ENCODE measurements at places on chromosomes 3 and 15.

DNA sequence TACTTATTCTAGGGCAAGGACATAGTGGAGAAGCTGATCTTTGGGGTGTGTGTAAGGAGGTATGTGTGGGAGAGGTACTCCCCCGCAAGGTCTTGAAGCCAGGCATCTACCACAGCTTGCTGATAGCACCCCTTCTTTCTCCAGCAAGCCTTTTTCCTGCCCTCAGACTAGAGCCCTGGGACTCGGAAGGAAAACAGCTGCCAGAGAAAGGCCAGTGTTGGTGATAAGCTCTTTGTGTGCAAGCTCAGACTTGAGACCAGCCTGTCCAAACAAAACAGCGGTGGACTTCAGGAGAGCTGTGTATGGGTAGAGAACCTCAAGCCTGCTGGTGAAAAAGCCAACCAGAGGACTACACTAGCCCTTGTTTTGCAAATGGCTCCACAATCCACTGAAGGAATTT is 1028.6 kb downstream of the MCTP2 start:
- DNase-seq = peak; percentile 78

GRCh38 chr3:128385080-128385832 is 81.4 kb downstream of the DNAJB8 start:
- no peak for DNase-seq

DNA sequence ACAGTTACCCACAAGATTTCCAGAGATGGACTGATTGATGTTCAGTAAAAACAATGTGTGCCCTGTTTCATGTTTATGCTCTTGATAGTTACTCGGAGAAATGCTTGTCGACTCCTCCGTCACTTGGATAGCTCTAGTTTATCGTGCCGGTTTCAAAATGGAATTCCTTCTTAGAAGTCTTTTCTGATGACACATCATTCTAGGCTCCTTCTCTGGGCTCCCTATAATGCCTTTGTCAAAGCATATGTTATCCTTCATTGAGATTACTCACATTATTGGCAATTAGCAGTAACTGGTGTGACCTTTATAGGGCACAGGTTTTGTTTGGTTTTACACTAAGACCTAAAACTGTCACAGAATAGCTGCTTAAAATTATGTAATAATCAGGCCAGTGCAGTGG is 201.8 kb downstream of the CNTN6 start:
- no peak for DNase-seq

DNA sequence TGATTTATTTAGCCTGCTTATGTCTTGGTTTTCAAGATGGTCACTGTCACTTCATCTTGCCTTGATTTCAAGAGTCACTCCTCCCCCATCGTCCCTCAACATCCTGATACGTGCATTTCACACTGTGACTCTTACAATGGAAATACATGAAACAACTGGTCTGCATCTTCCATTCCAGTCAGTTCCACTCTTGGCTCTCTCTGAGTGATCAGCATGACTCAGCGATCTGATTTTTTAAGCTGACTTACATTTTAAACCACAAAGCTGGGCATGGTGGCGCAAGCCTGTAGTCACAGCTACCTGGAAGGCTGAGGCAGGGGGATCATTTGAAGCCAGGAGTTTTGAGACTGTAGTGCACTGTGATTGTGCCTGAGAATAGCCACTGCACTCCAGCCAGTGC is 271.2 kb upstream of the ROPN1 start:
- peak; percentile 93 for DNase-seq

GRCh38 chr15:66780172-66780972 is 78.3 kb downstream of the SMAD6 start:
- peak; percentile 68 for DNase-seq

GRCh38 chr3:38107911-38108648 is 28.8 kb downstream of the ACAA1 start:
- DNase-seq = no peak

- DNase-seq = no peak
Measured at GRCh38 chr15:88747631-88748030, 55.6 kb upstream of the ACAN start.

DNA sequence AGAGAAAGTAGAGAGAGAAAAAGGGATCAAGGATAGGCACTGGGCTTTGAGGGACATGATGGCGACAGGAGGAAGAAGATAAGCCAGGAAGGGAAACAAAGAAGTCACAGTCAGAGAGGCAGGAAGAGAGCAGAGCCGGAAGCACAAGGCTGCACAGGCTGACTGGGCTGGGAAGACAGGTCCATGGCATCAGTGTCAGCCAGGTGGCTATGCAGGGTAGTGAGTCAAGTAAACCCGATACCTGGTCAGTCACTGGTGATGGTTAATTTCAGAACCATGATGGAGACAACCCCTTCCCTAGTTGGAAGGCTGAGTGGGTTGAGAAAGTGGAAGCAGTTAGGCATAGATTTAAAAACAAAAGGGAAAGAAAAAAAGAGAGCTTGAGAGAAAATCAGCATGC is 203.8 kb downstream of the EPHB1 start:
- DNase-seq = no peak

GRCh38 chr3:137854533-137855261 is 90.6 kb downstream of the SOX14 start:
- DNase-seq = no peak

DNA sequence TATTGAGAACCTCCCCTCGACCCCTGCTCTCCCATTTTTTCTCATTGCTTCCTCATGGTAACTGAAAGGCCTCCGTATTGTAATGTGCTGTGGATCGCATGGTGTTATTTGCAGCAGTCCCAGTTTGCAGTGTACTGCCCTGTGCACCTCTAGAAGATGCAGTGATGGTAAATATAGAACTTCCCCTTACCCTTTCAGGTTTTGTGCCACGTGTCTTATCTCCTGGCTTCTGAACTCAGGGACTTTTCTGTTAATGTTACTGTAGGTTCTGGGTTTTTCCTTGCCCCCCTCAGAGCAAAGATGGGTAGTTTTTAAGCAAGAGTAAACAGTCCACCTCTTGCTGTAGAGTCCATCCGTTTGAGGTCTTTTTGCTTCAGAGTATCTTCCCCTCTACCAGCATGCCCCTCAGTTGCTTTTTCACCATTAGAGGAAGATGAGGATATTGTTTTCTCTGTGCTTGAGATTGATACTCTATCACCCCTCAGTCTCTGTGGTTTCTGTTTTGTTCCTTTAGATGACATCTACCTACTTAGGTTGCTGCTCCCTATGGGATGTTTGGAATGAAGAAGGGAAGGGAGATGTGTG is 22.4 kb downstream of the CHD2 start:
- no peak for DNase-seq

DNA sequence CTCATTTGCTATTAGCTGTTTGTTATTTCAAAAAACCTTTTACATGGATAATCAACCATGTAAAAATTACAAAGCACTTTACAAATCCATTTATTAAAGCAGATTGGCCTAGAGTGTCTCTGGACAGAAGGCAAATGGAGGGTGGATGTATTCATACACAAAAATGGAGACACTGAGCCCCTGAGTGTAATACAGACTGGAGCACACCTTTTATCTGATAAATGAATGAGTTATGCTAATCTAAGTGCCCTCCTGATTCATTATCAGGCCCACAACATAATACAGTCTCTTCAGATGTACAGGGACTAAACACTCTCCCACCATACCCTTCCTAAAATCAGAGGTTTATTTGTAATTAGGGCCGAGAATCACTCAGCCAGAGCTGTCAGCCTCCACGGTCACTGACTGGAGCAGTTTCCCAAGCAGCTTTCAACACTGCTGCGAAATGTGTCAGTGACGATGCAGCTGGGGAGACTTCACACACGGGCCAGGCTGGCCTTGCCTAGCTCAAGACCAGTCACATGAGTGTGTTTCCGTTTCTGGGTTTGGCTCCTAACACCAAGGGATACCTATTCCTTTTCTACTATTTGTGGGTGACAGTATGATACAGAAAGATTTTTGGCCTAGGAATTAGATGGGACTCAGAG is 271.8 kb downstream of the ZIC1 start:
- DNase-seq = no peak

DNA sequence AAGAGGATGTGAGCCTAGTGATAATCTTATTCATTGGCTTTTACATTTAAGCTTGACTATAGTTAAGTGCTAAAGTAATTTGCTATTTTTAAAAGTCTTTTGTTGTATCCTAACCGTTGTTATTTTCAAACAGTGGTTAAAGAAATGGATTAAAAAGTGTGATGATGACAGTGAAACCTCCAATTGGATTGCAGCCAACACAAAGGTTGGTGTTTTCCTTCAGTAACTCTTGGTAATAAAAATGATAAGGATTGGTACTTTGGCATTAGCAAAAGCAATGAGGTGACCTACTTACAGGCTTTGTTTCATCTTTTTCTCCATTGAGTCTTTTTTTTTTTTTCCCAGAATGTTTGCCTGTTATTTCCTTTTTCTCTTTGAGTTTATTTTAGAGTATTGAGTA is 87.5 kb upstream of the GOLGA6B start:
- no peak for DNase-seq

GRCh38 chr15:40937762-40938535 is 8.8 kb downstream of the DLL4 start:
- DNase-seq = peak; percentile 47

DNA sequence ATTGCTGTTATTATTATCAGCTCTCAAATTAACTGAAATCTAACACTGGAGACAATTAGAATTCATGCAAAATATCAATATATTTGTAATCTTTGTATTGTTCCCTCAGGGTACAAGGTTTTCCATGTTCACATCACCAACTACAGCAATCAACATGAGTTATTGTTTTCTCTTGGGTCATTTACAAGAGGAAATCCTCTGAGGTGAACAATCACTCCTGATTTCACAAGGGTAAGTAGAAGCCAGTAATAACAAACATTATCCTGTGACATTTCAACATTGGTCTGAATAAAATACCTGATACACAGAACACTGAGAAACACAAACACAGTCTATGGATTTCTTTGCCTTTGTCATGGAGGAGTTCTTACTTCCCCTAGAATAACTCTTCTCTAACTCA is 174.0 kb downstream of the SUCNR1 start:
- peak; percentile 72 for DNase-seq

- DNase-seq = no peak
Measured at GRCh38 chr15:38819387-38819950, 254.9 kb upstream of the RASGRP1 start.

DNA sequence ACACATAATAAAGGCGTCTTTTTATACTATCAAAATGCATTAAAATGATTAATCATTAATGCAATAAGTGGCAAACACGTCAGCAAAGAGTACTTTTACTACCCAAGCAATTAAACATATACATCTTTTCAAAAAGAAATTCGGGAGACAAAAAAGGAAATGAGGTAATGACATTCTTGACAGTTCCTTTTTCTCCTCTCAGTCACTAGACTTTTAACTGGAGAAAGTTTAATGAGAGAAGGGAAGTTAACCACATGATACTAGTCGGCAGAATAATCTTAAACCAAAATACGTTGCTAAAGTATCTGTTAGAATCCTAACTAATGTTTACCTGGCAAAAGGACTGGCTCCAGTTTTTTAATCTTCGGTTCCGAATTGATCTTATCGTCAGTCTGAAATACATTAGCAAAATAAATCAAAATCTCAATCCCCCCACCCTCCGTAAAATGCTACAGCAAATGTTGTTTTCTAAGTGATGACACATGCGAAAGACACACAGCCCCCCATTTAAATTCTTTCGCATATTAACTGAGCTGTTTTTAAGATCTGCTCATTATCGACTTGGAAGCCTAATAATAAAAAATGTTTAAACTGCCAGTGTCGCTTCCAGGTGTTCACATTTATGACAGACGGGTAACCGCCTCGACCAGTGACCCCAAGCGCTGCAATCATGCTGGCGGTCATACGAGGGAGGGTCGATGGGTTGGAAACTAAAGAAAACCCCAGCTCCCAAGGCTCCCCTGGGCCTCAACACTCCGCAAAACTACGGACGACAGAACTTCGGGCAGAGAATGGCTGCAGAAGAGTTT is 778 bp downstream of the MTMR10 start:
- DNase-seq = no peak

- DNase-seq = no peak
Measured at GRCh38 chr3:124411728-124412127, 318.5 kb upstream of the UMPS start.

- DNase-seq = peak; percentile 14
Measured at GRCh38 chr3:46462111-46462510, 2.6 kb downstream of the LTF start.

- peak; percentile 75 for DNase-seq
Measured at GRCh38 chr3:15796771-15797641, 773 bp downstream of the ANKRD28 start.

DNA sequence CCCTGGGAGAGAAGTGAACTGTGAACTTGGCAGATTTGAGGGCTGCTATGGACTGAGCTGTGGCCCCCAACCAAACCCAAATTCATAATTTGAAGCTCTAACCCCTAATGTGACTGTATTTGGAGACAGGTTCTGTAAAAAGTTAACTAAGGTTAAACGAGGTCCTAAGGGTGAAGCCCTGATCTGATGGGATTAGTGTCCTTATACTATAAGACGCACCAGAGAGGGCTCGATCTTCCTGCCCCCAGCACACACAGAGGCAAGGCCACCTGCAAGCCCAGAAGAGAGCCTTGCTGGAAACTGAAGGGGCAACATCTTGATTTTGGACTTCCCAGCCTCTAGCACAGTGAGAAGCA is 34.0 kb downstream of the TKT start:
- DNase-seq = no peak

GRCh38 chr3:14424711-14425580 is 22.5 kb downstream of the SLC6A6 start:
- DNase-seq = no peak

- DNase-seq = no peak
Measured at GRCh38 chr3:182330646-182331045, 462.7 kb upstream of the ATP11B start.

GRCh38 chr15:62455441-62455921 is 290.4 kb upstream of the C2CD4B start:
- no peak for DNase-seq

- no peak for DNase-seq
Measured at GRCh38 chr15:45914425-45914824, 279.6 kb downstream of the SQOR start.

DNA sequence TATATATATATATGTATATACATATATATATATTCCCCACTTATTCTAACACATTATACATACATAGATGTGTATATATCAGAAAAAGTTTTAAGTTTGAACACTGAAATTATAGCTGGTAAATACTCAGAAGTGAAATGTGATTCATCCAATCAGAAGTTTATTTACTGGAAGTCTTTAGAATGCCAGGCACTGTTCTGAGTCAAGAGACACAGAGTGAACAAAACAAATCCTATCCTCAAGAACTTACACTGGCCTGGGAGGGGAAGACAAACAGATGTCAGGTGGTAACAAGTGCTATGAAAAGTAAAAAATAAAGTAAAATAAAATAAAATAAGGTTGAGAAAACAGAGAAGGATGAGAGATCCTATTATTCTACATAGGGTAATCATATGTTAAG is 13.4 kb downstream of the DHX36 start:
- no peak for DNase-seq
